Stimulated activated CD8-positive, alpha-beta memory T cell treated with anti-CD3 and anti-CD28 coated beads, Interleukin-7, amount 100 ng/mL, for 1 hour (primary cell): ENCODE measurements at places on chromosomes 2 and 18.

DNA sequence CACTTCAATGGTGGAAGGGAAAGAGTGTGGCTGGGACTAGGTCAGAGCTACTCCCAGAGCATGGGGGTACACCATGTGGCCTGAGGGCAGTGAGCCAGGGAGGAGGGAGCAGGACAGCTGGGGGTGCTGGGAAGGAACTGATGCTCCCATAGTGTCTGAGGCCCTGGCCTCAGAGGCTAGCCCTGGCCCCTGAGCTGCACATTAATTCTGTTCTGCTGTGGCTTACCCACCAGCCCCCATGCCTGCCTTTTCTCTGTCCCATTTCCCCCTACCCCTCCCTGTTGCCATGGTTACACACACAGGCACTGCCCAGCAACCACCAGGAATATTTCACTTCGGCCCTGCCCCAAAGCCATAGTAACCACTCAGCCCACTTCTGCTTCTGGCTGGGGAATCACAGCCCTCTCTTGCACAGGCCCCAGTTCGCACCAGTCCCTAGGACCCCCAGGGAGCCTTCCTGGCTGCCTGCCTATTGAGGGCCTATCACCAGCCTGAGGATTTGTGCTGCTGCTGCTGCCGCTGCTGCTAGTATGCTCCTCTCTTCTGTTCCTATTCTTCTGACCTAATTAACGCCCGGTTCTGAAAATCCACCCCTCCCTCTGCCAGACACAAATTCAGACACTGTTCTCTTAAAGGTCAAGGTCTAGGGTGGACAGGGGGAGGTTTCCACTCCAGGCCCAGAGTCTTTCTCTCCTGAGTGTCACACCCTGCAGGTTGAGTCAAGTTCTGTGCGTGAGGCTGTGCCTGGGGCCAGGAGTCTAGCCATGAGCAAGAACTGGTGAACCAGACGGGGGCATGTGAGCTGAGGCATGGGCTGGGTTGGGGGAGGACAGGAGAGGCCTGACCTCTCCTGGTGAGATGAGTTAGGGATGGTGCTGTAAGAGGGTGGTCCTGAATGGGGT, 87.1 kb upstream of the MCFD2 start:
- DNase-seq = no peak

DNA sequence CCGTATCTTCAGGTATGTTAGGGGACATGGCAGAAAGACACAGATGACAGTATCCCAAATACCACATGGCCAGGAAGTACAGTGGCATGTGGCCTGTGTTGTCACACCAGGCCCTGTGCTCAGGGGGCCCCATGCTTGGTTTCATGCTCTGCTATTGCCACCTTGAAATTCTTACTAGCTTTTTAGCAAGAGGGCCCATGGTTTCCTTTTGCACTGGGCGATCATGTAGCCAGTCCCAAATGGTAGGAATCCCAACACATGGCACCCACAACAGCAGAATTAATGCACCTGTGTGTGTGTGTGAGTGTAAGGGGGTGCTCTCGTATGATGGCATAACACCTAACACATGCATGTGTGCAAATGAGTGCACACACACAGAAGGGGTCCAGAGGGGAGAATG, 39.2 kb downstream of the MYO7B start:
- no peak for DNase-seq

GRCh38 chr2:76288598-76288997, 577.9 kb upstream of the GCFC2 start:
- no peak for DNase-seq

GRCh38 chr2:144479138-144479537, 40.8 kb downstream of the ZEB2 start:
- no peak for DNase-seq

DNA sequence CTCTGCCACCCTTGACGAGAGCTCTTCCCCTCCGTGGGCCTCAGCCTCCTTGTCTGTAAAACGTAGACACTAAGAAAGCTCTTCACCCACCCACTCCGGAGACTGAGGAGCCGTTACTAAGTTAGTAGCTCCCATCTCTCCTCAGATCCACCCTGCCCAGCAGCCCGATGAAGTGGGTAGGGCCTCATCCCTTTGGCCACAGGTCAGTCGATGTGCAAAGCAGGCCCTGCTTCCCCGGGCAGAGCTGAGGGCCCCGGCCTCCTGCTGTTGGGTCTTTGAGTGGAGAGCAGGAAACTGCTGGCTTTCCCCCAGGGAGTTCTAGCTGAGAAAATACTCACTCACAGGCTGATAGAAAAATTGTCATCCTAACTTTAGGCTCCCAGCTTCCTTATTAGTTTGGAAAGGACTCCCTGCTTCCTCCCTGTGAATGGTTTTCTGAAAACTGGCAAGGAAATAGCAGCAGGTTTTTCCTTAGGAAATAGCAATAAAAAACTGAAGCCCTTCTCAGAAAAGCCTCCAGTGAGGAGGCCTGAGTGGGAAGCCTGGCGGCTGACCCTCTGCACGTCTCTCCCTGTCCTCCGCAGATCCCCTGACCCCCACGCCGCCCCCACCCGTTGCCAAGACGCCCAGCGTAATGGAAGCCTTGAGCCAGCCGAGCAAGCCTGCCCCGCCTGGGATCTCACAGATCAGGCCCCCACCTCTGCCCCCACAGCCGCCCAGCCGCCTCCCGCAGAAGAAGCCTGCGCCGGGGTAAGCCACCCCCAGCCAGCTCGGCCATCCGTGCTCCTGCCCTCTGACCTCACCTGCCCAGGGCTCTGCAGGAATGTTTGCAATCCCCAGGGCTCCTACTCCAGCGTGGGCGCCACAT, 30.2 kb downstream of the ITGB1BP1 start:
- no peak for DNase-seq

DNA sequence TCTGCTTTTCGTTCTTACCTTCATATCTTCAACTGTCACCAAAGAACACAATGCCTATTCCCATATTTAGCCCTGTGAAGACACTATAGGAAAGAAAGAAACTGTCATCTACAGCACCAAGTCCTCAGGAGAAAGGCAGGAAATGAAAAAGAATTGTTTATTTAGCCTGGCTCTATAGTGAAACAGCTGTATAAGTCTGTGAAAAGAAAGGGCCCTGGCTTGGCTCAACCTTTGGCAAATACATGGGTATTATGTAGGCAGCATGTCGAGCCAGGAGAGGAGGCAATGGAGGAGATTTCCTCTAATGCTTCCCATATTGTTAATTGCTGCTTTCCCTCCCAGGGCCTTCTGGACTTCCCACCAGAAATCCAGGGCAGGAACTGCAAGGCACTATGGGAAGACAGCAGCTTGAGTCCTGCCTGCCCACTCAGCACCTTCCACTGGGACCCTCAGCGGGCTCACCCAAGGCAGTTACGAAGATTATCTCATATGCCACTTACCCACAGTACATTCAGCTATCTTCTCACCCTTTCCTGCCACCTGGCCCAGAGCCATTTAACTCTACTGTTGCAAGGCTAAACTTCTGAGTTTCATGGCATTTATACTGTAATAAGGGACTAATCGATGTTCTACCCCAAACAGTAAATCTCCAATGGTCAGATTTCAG, 30.1 kb downstream of the SLC8A1 start:
- no peak for DNase-seq

GRCh38 chr2:140639628-140640027, 1491.2 kb downstream of the LRP1B start:
- no peak for DNase-seq

DNA sequence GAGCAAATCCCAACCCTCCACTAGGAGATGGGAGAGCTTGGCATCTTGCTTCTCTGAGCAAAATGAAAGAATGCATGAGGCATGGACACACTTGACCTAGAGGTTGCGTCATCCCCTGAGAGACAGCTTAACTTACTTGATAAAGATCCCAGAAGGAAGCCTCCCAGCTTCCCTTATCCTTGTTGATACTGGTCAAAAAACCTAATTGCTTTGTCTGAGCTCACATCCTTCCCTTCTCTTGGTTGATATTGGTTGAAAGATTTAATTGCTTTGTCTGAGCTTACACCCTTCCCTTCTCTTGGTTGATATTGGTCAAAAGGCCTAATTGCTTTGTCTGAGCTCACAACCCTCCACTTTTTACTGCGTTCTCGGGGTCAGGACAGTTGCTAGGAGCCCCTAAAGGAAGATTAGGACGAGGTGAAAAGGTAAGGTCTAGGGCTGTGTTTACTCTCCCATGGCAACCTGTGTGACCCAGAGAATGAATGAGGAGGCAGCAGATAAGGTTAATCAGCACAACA, 12.2 kb upstream of the BOD1L2 start:
- no peak for DNase-seq

GRCh38 chr2:101751875-101752619, 54.5 kb downstream of the MAP4K4 start:
- DNase-seq = no peak

GRCh38 chr2:133710613-133711012, 142.3 kb upstream of the NCKAP5 start:
- DNase-seq = no peak

- DNase-seq = no peak
These were observed 363 bp upstream of the RFTN2 start for GRCh38 chr2:197675711-197676188.

- no peak for DNase-seq
These were observed 125.5 kb downstream of the IRS1 start for GRCh38 chr2:226674123-226674522.

DNA sequence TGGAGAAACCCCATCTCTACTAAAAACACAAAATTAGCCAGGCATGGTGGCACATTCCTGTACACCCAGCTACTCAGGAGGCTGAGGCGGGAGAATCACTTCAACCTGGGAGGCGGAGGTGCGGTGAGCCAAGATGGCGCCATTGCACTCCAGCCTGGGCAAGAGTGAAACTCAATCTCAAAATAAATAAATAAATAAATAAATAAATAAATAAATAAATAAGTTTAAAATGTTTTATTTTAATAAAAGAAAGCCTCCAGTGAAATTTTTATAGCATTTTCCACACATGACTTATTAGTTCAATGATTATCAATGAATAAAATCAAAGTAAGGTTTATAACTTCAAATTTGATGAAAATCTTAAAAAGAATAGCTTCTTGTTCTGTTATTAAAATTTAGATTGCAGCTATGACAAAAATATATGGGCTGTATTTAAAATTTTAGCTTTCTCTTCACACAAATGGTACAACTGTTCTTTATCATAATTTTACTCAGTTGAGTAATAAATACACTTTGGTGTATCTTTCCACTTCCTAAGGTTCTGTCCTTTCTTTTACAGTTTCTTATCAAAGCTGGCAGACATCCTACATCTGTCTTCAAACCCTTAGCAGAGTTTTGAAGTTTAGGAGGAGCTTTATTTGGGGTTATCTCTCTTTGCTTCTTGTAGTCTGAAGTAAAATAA, 78.4 kb upstream of the ZSWIM2 start:
- no peak for DNase-seq

GRCh38 chr2:227655454-227655853, 11.2 kb upstream of the SCYGR5 start:
- no peak for DNase-seq

GRCh38 chr18:9612977-9613376, 1.4 kb downstream of the PPP4R1 start:
- no peak for DNase-seq

- no peak for DNase-seq
These were observed 18.3 kb downstream of the ERBB4 start for GRCh38 chr2:212520340-212520739.
